ENCODE measurements at places on chromosomes 4 and X.
A peak's percentile ranks its signal among the peaks of the same experiment; 100 is the strongest.

DNA sequence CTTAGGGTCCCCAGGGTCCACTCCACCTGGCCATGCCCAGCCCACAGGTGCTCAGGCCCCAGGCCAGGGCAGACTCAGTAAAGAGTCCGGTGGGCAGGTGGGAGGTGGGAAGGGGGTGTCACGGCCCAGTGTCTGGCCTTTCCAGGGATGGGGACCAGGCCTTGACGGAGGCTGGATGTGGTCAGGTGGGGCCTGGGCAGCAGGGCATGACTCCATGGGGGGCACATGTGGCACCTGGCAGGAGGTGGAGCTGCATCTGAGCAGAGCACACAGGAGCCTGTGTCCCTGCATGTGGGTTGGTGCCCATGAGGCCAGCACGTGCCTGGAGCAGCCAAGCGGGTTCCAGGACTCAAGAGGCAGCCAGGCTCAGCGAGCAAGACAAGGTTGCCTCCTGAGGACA, 132.9 kb downstream of the FAM53A start:
- DNase-seq = no peak

DNA sequence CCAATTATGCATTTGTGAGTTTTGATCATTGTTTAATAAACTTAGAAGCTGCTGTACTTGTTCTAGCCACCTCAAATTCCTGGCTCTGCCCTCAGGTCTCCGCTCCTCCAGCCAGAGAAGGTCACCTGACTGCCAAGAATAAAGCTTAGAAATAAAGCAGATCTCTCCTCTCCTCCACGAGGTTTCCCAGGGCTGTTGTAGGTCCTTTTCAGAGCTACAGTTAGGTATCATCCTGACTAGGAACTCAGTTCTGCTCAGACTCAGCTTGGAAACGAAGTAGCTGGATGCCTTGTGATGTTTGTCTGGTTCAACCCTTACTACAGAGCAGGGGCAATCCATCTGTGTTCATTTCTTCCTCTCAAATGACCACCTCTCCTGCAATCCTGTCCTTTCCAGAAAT, 79.1 kb upstream of the RAPGEF2 start:
- DNase-seq = no peak

DNA sequence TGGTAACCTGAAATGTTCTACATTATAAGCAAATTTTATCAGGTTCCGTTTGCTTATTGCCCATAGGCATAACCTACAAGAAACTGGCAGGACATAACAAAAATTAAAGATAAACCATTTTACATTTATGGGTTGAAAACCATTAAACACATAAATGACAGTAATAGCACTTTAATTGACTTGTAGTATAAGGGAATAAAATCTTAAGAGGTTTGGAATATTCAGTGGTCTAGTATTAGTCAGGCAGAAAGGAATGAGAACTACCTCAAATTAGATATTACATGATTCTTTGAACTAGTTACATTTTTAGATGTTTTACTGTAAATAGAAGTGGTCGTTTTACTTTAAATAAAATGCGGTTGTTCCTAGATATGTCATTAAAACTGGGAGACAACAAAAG, 111.9 kb downstream of the ADAMTS3 start:
- no peak for DNase-seq

DNA sequence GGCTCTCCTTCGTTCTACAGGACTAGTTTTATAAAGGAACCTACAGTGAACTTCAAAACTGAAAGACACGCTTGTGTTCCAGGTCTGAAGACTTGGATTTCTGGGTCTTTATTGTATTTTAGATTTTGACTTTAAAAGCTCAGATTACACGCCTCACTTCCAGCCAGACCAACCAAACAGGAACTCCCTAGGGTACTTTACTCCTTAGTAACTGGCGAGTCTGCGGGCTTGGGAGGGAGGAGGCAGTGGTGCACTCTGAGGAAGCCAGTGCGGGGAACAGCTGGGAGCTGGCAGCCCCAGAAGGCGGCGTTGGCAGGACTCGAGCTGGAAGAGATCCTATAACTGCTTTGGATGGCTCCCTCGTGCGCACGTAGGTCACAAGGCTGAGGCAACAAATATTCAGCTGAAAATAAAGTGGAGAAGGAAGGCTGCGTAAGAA, 391 bp upstream of the PHKA1 start:
- DNase-seq = no peak

GRCh38 chrX:15953801-15954200, 99.2 kb upstream of the AP1S2 start:
- DNase-seq = no peak

DNA sequence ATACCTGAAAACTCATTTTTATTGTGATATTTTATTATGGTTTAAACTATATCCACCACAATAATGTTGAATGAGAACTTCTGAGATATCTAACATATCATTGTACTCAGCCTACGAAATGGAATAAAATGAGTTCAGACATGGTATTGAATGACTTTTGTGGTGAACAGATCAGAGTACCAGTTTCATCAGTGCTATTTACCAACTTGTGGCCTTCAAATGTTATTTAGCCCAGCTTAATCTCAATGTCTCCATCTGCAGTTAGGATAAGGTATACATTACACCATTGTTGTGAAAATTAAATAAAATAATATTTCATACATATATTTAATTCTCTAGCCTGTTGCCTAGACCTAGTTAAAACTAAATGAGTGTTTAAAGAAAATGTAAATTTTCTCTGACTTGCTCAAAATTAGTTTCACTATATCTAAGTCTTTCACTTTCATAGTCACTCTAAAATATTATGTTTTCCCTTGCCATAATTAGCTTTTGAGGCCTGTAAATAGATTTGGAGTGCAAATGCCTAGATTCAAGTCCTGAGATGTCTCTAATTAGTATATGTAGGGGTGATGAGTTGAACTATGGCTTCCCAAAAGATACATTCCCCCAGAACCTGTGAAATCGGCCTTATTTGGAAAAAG, 594.2 kb downstream of the STPG2 start:
- no peak for DNase-seq

- peak; percentile 42 for DNase-seq
Measured at GRCh38 chrX:19785647-19786046, 101.8 kb downstream of the SH3KBP1 start.

All from stimulated activated CD4-positive, alpha-beta T cell treated with anti-CD3 and anti-CD28 coated beads, Interleukin-15, amount 100 ng/mL, for 48 hours (primary cell).